ENCODE measurements at places on chromosomes 3 and 15.

GRCh38 chr15:32953533-32953910 lies 235.7 kb downstream of the GREM1 start:
- no peak for DNase-seq

DNA sequence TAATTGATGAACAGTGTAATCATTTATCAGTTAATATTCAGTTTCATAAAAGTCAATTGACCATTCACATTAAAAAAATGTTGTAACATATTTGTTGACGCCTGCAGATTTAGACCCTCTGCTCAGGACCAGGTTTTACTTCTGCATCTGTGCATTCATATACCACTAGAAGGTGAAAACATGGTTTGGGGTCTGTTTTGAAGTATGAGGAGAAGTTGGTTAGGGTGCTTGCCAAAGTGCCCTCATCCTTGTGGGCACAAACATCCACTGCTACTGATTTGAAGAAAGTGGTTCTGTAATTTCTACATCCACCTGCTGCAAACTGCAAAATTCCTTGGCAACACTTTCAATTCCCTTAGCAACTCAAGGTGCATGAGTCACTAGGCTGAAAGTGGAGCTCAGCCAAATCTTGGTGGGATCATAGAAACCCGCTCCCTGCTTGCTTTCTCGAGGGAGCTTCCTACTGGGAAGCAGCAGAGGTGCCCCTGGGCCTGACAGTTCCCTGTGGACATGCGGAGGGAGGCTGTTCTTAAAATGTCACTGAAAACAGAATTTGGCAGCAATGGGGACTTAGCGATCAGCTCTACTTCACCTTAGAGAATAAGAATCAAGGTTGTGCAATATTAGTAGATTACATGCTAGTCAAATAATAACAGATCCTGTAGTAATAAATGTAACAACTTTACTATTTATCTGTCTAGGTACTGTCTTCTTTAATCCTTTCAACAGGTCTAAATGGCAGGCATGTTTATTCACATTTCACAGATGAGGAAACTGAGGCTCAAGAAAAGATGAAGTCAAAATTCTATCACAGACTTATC lies 301.0 kb upstream of the TBL1XR1 start:
- peak; percentile 60 for DNase-seq

GRCh38 chr15:96200357-96200967 lies 130.0 kb upstream of the NR2F2 start:
- no peak for DNase-seq

GRCh38 chr15:44144184-44144583 lies 50.9 kb downstream of the FRMD5 start:
- DNase-seq = no peak

DNA sequence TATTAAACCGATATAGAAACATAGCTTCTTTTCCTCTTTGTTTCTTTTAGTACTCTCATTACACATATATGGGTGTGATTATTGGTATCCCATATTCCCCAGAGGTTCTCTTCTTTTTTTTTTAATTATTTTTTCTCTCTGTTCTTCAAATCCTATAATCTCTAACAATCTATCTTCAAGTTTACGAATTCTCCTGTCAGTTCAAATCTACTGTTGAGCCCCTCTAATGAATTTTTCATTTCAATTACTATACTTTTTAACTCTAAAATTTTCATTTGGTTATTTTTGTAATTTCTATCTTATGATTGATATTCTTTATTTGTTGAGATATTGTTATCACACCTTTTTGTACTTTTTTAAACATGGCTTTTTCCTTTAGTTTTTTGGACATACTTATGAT lies 64.1 kb downstream of the RSL24D1 start:
- DNase-seq = no peak

DNA sequence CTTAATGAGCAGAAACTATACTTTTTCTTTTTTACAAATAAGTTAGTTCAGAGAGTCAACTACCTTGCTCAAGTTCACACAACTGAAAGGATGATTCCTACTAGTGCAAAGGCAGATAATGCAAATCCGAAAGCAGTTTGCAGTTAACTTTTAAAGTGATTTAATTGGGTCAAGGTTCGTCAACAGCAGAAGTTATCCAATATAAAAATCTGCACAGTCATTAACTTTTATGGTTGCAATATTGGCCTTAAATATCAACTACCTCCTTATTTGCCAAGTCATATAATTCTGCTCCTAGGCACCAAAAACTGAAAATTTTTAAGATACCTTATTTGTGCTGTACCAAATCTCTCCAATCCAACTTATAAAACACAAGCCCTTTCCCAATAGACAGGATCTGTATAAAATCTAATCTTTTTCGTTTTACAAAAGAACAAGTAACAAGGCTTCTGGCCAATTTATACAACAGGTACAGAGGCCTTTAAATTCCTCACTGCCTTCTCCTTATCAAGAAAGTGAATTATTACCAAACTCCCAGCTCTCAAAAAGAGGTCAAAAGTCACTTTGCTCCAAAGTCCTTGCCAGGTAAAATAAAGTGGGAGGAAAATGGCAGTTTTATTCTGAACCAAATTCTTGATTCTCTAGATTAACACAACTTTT lies 416.6 kb upstream of the NECTIN3 start:
- no peak for DNase-seq

DNA sequence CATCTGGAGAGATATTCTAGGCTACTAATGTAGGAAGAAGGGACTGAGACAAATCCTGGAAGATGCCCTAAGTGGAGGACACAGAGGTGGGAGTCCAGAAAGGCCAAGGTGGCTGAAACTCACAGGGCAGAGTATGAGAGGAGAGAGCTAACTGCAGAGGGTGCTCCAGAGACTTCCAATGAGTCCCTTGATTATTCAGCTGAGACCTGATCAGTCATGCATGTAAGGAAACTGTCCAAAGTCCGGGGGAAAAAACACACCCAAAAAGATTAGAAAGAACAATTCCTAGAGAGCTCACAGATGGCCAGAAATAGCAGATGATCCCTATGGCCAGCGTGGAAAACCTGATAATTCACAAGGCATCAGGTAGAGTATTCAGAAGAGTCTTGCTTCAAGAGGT lies 18.7 kb upstream of the FOXP1 start:
- no peak for DNase-seq

- no peak for DNase-seq
Observed at GRCh38 chr3:47421741-47422649, 41.2 kb downstream of the PTPN23 start.

DNA sequence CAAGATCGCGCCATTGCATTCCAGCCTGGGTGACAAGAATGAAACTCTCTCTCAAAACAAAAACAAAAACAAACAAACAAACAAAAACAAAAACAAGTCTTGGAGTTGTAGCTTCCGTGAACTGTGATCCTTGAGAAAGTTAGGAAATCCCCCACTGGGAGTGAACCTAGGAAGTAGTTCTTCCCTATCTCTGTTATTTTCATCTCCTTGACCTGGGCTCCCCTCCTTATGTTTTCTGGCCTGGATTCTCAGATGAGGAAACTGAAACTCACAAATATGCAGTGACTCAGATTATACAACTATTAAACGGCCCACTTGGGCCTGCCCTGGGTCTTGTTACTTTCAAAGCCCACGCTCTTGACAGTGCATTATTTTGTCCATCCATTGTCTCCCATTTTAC lies 29.7 kb downstream of the SAXO2 start:
- DNase-seq = no peak

- no peak for DNase-seq
Observed at GRCh38 chr3:193813501-193813830, 220.5 kb downstream of the OPA1 start.

DNA sequence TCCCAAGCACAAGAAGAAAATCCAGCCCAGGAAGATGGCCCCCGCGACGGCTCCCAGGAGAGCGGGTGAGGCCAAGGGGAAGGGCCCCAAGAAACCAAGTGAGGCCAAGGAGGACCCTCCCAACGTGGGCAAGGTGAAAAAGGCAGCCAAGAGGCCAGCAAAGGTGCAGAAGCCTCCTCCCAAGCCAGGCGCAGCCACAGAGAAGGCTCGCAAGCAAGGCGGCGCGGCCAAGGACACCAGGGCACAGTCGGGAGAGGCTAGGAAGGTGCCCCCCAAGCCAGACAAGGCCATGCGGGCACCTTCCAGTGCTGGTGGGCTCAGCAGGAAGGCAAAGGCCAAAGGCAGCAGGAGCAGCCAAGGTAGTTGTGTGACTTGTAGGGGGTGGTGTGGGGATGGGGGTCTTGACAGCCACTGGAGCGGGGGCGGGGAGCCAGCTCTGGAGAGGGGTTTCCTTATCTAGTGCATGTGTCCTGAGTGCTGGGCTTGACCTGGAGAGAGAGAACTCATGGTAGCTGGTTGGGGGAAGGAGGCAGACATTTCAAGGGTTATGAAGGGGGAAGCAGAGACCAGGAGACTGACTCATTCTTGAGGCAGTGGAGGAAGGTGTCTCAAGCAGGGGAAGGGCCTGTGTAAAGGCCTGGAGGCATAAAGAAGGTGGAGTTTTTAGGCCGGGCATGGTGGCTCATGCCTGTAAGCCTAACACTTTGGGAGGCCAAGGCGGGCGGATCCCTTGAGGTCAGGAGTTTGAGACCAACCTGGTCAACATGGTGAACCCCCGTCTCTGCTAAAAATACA lies 6.2 kb downstream of the H1-8 start:
- no peak for DNase-seq

- DNase-seq = no peak
Observed at GRCh38 chr3:95738045-95738444, 1076.3 kb upstream of the EPHA6 start.

GRCh38 chr15:69297642-69298353 lies 914 bp upstream of the PAQR5 start:
- no peak for DNase-seq

- DNase-seq = peak; percentile 31
Observed at GRCh38 chr3:23612296-23612891, 193.4 kb upstream of the UBE2E1 start.

DNA sequence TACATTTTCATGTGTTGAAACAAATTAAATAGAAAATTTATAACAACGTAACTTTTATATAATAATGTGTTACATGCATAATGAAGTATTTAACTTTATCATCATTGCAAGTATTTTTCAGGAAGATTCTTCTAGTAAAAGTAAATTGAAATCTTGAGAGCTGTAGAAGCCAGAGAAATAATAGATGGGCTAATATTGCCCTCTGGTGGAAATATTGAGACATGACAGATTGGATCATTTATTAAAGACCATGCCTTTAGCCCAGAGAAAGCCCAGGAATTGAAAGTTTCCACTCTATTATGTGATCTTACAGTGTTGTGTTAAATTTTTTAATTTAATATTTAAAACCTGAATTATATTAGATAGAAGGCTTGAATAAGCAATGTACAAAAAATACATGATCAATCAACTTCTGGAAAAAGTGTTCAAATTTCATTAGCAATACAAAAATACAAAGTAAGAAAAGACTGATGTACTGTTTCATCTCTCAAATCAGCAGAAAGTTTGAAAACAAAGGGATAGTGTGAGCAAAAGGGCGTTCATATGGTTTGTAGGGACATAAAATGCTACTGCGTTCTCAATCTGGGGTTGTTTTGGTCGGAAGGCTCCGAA lies 52.7 kb upstream of the SPTSSB start:
- DNase-seq = no peak

- DNase-seq = no peak
Observed at GRCh38 chr3:30639937-30640336, 33.5 kb downstream of the TGFBR2 start.

DNA sequence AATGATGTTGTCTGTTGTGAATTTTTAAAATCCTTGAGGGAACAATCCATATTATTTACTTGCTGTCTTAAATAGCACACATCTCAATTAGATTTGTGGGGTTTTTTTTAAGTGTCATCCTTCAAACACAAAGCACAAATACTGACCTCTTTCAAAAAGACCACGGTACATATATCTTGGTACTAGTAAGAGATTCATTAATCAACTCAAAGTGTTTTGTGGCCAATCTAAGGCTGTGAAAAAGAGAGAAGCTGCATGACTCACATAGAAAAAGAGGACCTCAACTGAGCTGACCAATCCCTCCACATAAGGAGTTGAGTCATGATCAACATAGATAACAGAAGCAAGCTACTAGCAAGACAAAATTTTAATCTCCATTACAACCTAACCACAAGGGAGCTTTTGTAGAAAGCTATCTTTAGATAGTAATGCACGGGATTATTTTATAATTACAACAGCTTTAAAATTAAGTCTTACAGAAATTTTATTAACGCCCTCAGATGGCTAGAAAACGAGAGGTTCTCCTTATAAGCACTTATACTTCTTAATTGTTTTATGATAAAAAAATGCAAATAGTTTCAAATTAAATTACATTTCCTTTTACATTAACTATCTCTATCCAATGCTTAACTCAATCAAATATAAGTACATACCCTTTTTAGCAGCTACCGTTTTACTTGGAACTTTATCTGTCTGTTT lies 60.5 kb downstream of the TOP2B start:
- DNase-seq = peak; percentile 63

- no peak for DNase-seq
Observed at GRCh38 chr3:27507515-27508266, 23.5 kb upstream of the SLC4A7 start.

DNA sequence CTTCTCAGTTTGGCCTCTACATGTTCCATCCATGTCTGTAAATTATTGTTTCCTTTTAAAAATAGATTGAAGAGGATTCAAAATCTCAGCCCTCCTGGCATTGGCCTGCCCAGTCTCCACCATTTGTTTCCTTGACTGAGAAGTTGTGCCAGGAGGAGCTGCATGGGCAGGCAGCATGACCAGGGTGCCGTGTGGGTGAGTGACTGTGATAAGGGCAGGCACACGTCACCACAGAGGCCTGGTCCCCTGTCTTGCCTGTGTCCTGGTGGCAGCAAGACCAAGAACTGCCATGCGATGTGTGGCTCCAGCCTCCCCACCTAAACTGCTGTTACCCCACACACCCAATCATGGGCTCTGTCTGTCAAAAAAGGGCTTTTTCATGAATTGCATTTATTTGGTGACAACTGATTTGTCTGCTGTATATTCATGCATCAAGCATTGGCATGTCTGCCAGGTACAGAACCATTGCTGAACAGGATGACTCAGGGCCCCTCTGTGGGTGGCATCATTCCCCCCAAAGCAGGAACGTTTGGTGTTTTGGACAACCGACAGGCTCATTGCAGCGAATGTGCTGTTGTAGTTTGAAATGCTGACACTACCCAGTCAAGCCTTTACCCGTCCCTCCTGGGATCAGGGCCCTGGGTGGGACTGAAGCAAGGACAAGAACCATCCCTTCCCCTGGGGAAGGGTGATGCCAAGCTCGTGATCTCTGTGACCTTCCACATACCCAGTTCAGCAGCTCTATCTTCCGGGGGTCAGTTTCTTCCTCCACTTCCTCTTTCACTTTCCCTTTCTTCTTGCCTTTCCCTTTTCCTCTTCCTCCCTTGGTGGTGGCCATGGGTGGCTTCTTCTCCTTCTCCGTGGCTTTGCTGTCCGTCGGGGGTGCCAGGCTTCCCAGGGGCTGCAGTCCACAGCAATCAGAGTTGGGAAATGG lies 51.6 kb downstream of the TRPM1 start:
- no peak for DNase-seq

- DNase-seq = no peak
Observed at GRCh38 chr3:89042236-89042835, 65.1 kb upstream of the EPHA3 start.

Measured in kidney epithelial cell (primary cell).